ENCODE measurements at places on chromosomes 6 and 20. TPM values are rescaled to one million over a fixed set of nuclear protein-coding genes. Genes with fewer than 3 reads are reported as not detected.
A peak's percentile ranks its signal among the peaks of the same experiment; 100 is the strongest.

DNA sequence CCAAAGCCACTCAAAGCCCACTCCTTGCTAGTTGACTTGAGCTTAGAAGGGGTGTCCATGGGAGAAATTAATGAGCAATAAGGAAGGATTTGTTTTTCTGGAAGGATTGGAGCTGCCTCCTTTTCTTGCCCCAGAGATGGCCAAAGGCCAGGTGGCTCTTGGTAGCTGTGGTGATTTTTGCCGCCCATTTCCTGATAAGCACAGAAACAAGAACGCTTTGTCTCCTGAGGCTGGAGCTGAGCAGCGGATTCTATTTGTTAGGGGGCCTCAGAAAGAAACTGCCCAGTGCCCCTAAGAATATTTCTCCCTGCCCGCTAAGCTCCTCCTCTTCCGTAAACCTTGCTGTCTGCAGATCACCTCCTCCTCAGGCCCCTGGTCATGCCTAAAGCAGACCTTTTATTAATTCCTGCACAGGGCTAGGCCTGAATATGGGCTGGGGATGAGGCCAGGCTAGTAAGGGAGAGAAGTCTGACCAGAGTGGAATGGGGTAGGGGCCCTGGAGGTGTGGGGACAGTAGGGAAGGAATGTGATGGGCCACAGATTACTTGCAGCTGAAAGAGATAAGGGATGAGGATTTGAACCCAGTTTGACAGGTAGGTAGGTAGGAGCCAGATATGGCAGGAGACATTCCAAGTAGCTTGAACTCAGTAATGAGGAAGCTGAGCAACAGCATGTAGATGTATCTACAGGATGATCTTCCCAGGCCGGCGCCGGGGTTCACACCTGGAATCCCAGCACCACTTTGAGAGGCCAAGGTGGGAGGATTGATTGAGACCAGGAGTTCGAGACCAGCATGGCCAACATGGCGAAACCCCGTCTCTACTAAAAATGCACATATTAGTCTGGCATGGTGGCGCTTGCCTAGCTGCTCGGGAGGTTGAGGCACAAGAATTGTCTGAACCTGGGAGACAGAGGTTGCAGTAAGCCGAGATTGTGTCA, 71.2 kb upstream of the NAA20 start:
- H3K36me3 ChIP-seq: no peaks in the 10 kb centered on the region
- H3K4me3 ChIP-seq: no peak overlapping the region
- DNase-seq: no peak
- peaks cover 19% of the 10 kb centered on the region for H3K27me3 ChIP-seq

GRCh38 chr20:46767127-46767761, 57.8 kb downstream of the SLC2A10 start:
- H3K27ac ChIP-seq: no peak overlapping the region
- H3K4me3 ChIP-seq: no peak overlapping the region
- no peaks in the 10 kb centered on the region for H3K4me1 ChIP-seq
- peaks cover 5% of the 10 kb centered on the region for H3K27me3 ChIP-seq

The FOXS1 gene
- total RNA-seq: not detected

DNA sequence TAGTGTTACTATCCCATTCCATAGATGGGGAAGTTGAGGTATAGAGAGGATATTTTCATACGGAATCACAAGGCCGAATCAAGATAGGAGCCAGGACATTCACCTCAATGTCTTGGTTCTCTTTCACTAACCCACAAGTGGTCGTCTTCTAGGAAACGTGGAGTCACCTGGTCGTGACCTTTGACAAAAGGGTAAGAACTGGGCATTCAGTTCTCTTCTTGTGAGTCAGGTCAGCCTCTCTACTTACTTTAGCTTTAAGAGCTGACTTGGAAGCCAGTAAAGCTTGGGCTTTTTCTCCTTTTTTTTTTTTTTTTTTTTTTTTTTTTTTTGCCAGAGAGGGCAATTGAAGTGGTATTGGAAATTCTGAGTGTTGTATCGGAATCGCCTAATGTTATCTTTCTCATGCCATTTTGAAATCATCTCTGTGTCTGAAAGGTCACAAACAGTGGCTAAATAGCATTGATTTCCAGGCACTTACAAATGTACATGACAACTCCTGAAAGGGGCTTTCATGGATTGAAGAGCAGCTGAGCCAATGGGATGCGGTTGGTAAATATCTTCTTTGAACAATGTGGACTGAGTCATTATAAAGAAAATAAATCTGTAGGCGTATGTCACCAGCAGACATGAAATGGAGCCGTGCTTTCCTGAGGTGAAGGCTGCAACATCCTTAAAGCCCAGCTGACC, 356.9 kb downstream of the KIF16B start:
- H3K27ac ChIP-seq: no peak overlapping the region
- H3K4me1 ChIP-seq: no peaks in the 10 kb centered on the region
- no peaks in the 10 kb centered on the region for H3K36me3 ChIP-seq
- H3K4me3 ChIP-seq: no peak overlapping the region
- H3K27me3 ChIP-seq: no peaks in the 10 kb centered on the region

- no peak overlapping the region for H3K27ac ChIP-seq
- H3K27me3 ChIP-seq: no peaks in the 10 kb centered on the region
- H3K4me3 ChIP-seq: no peak overlapping the region
- peaks cover 8% of the 10 kb centered on the region for H3K36me3 ChIP-seq
- H3K4me1 ChIP-seq: peaks cover 15% of the 10 kb centered on the region
- DNase-seq: no peak
These were observed 40.6 kb downstream of the DTNBP1 start for GRCh38 chr6:15622045-15622740.

DNA sequence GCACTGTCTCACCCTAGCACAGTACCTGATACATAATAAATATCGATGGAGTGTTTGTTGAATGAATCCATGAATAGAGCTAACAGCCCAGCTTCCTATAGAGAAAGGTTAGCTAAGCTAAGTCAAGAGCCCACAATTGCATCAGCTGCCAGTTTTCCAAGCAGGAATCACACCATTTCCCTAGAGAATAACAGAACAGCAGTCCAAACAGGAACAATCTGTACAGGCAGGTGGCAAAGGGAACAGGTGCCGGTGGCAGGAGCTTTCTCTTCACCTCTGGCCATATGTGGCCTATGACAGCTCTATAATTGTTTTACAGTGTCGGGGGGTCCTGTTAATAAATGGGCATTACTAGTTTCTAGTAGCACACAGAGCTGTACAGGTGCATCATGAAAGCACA, 38.8 kb downstream of the ISM1 start:
- DNase-seq: no peak
- H3K36me3 ChIP-seq: no peaks in the 10 kb centered on the region
- no peak overlapping the region for H3K4me3 ChIP-seq

The HS3ST5 gene
- total RNA-seq: not detected

The OR2B6 gene
- not detected for total RNA-seq

GRCh38 chr6:150478656-150479545, 110.1 kb downstream of the IYD start:
- H3K4me3 ChIP-seq: no peak overlapping the region
- no peaks in the 10 kb centered on the region for H3K4me1 ChIP-seq
- no peak overlapping the region for H3K27ac ChIP-seq
- no peak for DNase-seq

The ANKRD66 gene
- not detected for total RNA-seq

DNA sequence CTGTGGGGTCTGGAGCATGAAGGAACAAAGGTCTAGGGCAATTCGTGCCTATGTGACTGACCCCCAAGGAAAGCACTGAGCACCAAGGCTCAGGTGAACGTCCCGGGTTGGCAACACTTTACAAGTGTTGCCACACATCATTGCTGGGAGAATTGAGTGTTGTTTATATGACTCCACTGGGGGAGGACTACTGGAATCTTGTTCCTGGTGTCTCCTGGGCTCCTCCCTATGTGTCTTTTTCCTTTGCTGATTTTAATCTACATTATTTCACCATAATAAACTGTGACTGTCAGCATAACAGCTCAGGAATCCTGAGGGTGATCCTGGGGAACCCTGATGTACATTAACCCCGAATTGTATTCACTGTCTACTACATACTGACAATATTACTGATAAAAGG, 207.7 kb upstream of the BMP2 start:
- H3K27me3 ChIP-seq: no peaks in the 10 kb centered on the region
- H3K36me3 ChIP-seq: no peaks in the 10 kb centered on the region
- no peak overlapping the region for H3K27ac ChIP-seq
- DNase-seq: no peak
- no peaks in the 10 kb centered on the region for H3K4me1 ChIP-seq

DNA sequence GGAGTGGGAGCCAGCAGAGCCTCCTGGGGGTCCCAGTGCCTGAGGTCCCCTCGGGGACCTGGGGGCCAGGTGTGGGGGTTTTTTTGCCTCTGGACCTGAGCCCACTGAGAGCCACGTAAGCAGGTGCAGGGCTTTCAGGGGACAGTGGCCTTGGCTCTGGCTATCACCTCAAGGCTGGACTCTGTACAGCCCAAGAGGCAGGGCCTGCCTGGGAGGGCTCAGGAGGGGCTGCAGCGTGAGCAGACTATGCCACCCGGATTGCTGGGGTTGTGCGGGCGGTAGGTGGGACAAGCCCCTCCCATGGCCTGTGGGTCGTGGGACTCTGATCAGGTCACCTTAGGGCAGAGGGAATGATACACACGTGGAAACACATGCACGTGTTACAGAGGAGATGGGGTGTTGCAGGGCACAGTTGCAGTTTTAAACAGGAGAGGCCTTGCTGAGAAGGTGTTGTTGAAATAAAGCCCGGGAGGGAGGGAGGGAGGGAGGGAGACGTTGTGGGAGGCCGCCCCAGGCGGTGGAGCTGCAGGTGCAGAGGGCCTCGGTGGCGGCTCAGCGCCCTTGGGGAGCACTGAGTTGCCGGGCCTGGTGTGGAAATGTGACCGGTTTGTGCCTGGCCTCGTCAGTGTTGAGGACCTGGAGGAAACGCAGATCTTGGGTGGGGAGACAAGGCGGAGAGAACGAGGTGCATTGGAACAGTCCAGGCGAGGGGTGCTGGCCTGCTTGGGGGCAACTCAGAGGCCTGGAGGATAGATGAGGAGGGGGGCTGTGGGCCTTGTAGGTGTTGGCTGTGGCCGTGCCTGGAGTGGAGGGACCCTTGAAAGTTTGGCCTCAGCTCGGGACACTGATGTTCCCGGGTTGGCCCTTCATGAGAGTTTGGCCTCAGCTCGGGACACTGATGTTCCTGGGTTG, 2.3 kb downstream of the TCEA2 start:
- H3K4me3 ChIP-seq: peak overlapping the region; percentile 44
- no peaks in the 10 kb centered on the region for H3K36me3 ChIP-seq
- no peak for DNase-seq

- no peaks in the 10 kb centered on the region for H3K27me3 ChIP-seq
- H3K4me3 ChIP-seq: peak overlapping the region; percentile 92
- peaks cover 46% of the 10 kb centered on the region for H3K4me1 ChIP-seq
- DNase-seq: no peak
- no peak overlapping the region for H3K27ac ChIP-seq
- peaks cover 24% of the 10 kb centered on the region for H3K36me3 ChIP-seq
These were observed 2.0 kb downstream of the ARHGAP18 start for GRCh38 chr6:129707882-129708495.

GRCh38 chr20:16419138-16419715, 154.0 kb downstream of the KIF16B start:
- no peak for DNase-seq
- no peak overlapping the region for H3K27ac ChIP-seq
- H3K4me1 ChIP-seq: no peaks in the 10 kb centered on the region

- no peak overlapping the region for H3K27ac ChIP-seq
- H3K36me3 ChIP-seq: no peaks in the 10 kb centered on the region
- no peak for DNase-seq
- no peaks in the 10 kb centered on the region for H3K27me3 ChIP-seq
These were observed 1136.0 kb downstream of the HACE1 start for GRCh38 chr6:103723438-103724322.

- no peak overlapping the region for H3K27ac ChIP-seq
- H3K27me3 ChIP-seq: no peaks in the 10 kb centered on the region
- H3K4me3 ChIP-seq: no peak overlapping the region
- no peaks in the 10 kb centered on the region for H3K36me3 ChIP-seq
These were observed 68.2 kb downstream of the TBX18 start for GRCh38 chr6:84696166-84696565.
